Central memory CD4-positive, alpha-beta T cell (primary cell): ENCODE measurements at places on chromosomes 1 and 21.

DNA sequence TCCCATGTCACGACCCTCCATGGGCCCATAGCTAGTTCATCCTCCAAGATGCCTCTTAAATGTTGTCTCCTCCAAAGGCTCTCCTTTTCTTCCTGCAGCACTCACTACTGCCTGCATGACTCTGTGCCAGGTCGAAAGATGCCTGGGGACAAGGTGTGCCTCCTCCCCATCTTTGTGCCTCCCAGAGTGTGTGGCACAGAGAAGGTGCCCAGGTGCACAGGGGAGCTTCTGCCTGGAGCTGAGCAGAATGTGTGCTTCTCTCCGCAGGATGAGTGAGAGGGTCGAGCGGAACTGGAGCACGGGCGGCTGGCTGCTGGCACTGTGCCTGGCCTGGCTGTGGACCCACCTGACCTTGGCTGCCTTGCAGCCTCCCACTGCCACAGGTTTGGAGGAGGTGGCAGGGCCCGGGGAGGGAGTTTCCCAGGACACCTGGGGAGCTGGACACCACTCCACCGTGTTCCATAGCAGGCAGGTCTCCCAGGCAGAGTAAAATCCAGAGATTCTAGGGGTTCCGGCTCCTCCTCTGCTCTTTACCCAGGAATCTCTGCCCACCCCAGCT lies 6.9 kb upstream of the PPM1J start:
- DNase-seq: no peak

DNA sequence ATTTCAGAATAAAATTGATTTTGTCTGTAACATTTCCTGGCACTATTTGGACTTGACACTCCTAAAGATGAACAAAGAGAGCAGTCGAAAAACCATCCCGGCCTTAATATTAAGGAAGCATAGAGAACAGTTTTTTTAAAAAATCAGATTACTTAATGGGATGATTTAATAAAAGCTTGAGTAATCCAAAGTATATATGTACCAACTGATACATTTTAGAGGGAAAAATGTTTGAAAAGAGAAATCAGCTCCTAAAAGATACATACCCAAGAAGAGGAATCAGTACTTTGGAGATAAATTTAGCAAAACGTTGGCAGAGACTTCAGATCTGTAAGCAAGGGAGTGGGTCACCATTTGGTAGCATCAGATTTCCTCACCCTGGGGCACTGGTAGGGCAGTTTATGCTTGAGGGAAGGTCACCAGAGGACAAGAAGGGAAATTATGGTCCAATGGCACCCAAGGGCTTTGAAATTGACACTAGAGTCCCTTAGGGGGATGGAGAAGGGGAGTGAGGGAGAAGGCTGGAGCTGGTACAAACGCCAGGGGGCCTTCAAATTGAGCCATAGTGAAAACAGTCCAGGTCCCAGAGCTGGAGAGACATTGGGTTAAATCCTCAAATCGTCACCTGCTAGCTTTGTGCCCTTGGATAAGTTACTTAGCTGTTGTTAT lies 5.9 kb downstream of the SLAMF7 start:
- no peak for DNase-seq

GRCh38 chr1:52927212-52928014 lies at the start of gene SCP2:
Gene SCP2, plus strand, starts transcription at chr1:52927276. Its CDS starts 121 bp downstream, at chr1:52927397.
- DNase-seq: peak; percentile 70

GRCh38 chr1:155107309-155108264 lies 20.1 kb upstream of the EFNA1 start:
- DNase-seq: no peak

GRCh38 chr1:59410457-59410856 lies 113.6 kb downstream of the FGGY start:
- DNase-seq: no peak

DNA sequence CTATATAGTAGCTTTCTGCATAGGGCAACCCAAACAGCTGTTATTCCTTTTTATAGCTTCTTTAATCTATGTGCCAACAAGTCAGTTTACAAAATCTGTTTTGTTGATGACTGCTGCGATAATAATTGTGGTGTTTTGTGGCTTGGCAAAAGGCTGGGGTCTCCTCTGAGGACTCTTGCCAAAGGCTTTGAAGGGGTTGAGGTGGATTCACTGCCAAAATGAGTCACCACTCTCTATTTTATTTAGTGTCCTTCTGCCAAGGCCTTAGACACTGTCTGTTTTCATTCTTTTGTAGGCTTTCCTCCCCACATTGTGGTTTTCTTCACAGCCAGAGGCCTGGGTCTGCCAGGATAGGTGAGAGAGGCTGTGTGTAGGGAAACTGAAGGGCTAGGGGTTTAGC lies 161.8 kb downstream of the NFIA start:
- DNase-seq: no peak

GRCh38 chr1:34786521-34787325 lies 5.7 kb downstream of the GJB3 start:
- DNase-seq: peak; percentile 29

DNA sequence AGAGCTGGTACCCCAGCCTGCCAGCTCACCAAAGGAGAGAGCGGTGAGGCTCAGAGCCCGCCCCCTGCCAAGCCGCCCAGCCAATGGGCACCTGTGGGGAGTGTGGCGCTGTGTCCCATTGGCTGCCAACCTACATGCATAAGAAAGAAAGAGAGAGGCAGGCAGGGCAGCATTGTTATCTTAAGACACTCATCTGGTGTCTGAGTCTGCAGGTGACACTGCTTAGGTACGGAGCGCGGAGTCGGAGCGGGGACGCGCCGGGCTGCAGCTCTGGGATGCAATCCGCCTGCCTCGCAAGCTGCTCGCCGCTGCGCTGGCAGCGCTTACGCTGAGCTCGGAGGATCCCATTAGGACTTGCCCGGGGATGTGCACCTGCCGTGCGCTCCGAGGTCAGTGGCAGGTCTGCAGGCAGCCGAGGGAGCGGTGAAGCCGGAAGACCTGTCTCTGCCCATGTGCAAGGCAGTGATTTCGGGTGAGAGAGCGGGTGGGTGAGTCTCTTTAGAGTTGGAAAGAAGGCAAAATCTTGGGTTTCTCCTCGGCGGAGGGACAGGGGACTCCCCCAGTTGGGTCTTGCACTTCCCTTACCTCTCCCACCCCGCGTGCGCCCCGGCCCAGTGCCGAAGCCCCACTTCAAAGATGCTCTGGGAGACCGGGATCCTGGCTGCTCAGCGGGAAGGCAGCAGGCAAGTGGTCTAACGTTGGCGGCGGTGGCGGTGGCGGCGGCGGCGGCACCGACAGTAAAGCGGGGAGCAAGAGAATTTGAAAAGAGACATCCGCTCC lies at the start of gene BRINP2:
Gene BRINP2 (plus strand): TSS at position 203 of the 780 bp plus-strand sequence. CDS start 58,919 bp downstream, outside the sequence.
- DNase-seq: no peak

- no peak for DNase-seq
These were observed 368.1 kb downstream of the LTN1 start for GRCh38 chr21:28624626-28625025.

- no peak for DNase-seq
These were observed 186.3 kb downstream of the NFIA start for GRCh38 chr1:61268546-61269240.

DNA sequence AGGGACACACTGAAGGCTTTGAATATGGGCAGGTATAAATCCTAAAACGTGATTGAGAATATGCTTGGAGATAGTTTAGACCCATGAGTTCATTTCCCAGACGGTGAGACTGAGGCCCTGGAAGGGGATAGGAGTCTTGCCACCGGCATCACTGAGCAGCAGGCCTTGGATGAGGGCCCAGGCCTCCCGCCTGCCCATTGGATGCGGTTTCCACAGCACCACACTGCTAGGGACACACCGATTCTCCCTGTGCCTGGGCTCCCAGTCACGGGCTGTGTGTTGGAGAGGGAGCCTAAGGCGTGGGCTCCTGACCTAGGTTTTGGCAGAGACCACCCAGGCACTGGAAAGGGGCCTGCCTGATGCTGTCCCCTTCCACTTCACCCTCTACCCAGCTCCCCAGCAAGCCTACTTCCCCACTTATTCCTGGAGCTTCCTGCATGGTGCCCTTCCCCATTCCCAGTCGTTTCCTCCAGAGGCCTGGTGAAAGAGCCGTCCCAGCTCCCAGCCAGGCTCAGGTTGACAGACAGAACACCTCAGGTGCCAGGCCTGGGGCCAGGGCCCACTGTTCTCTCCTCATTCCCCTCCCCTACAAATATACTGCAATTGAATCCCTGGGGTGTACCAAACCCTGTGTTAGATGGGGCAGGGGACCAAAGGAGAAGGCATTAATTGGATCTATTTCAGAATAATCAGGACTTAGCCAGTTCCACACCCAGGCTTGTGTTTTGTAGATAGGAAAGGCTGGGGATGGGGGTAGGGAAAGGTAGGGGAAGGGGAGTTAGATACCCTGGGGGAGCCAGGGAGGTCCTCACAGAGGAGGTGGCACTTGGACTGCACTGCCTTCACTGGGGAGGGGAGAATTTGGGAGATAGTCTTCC lies 3.4 kb downstream of the FOXO6 start:
- no peak for DNase-seq

GRCh38 chr1:156009404-156009803 lies 11.3 kb downstream of the SSR2 start:
- no peak for DNase-seq

- DNase-seq: no peak
These were observed 820.8 kb downstream of the BRINP3 start for GRCh38 chr1:189656628-189657530.

DNA sequence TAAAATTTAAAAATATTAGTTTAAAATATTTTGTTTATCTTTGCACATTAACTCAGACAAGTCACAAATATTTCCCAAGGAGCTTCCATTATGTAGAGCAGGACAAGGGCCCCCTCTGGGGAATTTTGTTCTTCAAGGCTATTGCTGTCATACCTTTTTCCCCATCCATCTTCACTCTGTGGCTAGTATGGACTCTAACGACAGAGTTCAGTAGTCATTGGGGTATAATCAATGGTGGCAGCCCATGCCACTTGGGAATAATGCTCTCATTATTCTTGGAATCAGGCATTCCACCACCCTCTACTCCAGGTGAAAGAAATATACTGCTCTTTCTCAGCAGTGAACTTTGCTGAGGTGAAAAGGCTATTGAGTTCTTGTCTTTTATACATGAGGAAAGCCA lies 38.5 kb upstream of the ERO1B start:
- no peak for DNase-seq

- DNase-seq: no peak
These were observed 15.6 kb downstream of the COL6A1 start for GRCh38 chr21:45997205-45997494.
